Right forelimb (tissue), 1 donor: ENCODE measurements at places on chromosomes 7 and 10.
A peak's percentile ranks its signal among the peaks of the same experiment; 100 is the strongest.

- no peak for DNase-seq
Measured at GRCh38 chr7:48011951-48012350, 17.0 kb downstream of the SUN3 start.

- no peak for DNase-seq
Measured at GRCh38 chr10:133388236-133388972, 5.6 kb upstream of the MTG1 start.

GRCh38 chr7:136326045-136326609, 349.0 kb upstream of the MTPN start:
- no peak for DNase-seq

GRCh38 chr7:133931053-133931452, 196.1 kb upstream of the LRGUK start:
- DNase-seq = no peak

GRCh38 chr10:133411523-133412380, 12.7 kb downstream of the SPRN start:
- no peak for DNase-seq

DNA sequence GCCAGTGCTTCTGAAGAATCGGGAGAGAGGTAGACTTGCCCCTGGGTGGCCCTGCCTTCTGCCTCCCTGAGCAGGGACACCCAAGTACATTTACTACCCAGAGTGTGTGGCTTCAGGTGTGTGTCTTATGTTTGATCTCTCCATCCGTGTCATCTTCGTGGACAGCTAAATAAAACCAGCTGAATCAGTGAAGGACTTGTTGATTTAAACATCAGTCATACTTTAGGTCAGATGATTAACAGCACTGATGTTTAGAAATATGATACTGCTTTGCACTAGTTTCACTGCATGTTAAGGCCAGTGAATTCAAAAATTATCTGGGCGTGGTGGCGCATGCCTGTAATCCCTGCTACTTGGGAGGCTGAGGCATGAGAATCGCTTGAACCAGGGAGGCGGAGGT, 4.0 kb downstream of the MTG1 start:
- no peak for DNase-seq

- no peak for DNase-seq
Measured at GRCh38 chr7:146713934-146714333, 597.3 kb downstream of the CNTNAP2 start.

DNA sequence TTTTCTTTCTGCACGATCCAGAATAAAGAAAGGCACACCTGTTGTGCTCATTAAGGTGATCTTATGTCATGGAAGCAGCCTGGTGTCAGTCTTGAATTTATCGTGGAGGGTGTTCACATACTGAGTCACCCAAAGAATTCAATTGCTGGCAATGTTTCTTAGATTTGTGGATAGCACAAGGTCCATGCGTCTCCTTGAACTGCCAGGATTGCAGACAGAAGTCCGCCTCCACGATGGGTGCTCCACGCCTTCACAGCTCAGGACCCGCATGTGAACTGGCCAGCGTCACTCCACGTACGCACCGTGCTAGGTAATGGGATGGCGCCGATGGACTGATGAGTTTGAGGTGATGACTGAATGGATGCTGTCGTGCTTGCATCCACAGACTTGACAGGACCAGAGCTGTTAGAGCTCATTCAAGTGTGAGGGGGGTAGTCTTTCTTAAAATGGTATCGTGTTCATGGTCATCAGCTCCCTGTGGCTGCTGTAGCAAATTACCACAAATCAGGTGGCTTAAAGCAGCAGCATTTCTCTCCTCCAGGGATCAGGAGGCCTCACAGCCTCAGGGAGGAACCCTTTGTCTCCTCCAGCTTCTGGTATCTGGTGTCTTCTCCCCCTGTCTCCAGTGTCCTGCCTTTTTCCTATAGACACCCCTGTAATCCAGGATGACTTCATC, 65.4 kb upstream of the DNAJB6 start:
- no peak for DNase-seq

DNA sequence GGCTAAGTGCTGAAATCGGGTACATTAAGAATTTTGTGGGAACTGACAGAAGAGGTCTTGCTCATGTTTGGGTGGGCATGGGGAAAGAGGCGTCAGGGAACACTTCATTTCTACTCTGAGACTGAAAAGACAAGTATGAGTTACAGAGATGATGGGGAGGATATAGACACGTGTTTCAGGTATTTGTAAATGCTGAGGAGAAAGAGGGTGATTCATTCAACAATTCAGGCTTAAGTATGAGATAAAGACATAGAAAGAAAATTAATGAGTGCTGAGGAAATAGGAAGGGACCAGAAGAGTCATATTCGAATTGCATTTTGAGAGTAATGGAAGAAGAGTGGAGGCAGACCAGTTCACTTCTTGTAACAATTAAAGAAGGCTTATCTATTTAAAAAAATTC, 143.6 kb downstream of the HBP1 start:
- DNase-seq = no peak

GRCh38 chr7:33581236-33581635, 324.1 kb upstream of the BMPER start:
- DNase-seq = no peak

DNA sequence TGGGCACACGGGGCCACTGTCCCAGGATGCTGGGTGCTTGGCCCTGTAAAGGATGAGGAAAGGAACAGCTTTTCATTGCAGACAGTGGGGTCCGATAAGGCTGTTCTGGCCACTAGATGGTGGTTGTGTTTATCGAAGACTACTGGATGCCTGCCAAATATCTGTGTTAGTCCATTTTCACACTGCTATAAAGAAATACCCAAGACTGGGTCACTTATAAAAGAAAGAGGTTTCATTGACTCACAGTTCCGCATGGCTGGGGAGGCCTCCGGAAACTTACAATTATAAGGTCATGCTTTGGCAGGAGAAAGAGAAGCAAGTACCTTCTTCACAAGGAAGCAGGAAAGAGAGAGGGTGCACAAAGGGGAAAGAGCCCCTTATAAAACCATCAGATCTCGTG, 32.2 kb upstream of the GARS1 start:
- DNase-seq = no peak

GRCh38 chr7:50867034-50867356, 84.3 kb upstream of the GRB10 start:
- DNase-seq = no peak

DNA sequence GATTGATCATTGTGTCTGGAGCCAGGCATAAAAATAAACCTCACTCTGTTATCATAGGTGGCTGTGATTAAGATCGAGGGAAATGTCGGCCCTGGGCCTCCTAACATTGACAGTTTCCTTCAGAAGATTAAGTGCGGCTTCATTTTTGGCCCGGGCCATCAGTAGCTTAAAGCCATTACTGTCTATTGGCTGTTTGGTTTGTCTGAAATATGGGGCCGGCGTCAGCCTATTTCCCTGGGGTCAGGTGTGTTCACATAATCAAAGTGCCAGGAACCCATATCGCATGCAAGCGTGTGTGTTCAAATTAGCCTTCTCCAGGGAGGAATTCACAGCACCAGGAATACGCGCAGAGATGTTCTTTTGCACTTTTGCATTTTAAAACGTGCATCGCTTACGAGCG, 114.7 kb downstream of the CUX1 start:
- no peak for DNase-seq

DNA sequence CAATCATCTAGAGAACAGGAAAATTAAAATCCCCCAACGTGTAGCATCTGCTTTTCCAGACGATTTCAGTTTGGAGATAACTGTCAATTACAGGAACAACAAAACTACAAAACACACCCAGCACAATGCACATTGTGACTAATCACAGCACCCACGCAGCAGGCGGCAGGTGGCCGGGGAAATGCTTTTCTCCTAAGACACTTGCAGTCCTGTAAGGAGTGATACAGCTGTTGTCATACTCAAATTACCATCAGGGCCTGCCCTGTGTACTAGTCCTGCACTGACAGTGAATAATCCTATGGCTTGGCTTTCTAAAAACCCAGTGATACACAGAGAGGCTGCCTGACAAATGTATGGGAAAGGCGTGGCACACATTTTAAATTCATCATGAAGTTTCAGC, 37.8 kb downstream of the COBL start:
- no peak for DNase-seq

DNA sequence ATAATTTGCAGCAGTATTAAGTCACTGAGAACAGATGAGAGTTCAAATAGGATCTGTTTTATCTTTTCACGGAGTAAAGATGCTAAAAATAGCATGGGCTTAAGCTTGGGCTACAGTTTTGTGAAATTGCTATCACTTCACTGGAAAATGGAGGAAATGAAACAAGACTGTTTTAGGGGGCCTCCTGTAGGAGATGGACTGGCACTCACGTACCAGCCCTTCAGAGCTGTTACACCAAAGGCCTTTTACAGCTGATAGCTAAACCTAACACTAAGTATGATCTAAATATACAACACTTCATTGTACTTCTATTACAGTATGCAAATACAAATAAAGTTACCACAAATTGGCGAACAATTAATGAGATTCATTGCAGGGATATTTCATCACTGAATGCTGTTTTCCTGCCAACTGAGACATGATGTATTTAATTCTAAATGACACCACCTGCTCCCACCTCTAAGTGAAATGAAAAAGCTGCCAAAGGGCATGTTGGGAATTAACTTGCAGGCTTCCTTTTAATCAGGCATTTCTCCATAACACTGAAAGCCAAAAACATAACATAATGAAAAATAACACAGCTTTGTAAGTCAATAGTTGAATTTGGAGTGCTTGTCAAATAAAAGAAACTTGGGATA, 304.5 kb upstream of the LRRN3 start:
- DNase-seq = no peak

DNA sequence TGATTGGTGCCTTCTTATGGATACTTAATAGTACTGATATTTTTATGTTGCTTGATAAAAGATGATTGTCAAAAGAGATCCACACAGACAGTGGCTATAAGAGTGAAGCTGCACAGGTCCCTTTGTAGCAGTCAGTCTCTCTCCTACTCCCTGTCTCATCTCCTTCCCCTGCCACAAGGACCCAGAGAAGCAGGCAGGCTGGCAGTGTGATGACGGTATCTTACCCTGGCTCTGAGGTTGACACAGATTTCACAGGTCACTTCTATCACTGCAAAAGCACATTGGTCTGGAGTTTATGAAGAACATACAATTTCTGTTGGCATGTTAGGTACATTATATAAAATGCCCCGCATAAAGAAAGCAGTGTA, 64.4 kb upstream of the AHR start:
- DNase-seq = no peak

- DNase-seq = no peak
Measured at GRCh38 chr7:134059921-134060320, 67.2 kb upstream of the LRGUK start.

DNA sequence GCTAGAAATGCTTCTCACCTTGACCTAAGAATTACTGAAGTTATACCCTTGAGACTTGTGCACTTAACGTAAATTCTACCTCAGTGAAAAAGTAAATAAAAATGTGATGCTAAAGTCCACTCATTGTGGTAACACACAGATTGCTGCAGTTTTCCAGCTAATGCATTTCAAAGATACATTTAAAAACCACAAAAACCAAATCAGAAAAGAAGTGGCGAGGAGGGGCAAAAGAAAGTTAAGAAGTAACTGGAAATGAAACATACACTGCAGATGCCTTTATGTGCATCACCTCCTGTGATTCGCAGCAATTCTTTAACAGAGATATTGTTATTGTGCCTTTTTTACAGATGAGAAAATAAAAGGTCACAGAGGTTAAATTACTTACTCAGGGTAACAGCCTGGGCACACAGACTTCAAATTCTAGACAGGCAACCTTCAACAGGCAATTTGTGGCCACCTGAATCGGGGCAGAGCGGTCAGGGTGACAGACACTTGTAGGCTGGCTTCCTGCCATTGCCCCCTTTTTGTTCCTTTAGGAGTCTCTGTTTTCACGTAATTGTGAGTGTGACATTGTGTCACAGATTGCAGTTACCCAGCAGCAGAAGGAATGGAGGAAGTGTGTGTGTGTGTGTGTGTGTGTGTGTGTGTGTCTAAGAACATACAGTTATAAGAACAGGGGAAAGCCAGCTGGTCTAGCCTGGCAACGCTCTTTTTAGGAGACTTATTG, 1.9 kb downstream of the WIPF3 start:
- DNase-seq = no peak

DNA sequence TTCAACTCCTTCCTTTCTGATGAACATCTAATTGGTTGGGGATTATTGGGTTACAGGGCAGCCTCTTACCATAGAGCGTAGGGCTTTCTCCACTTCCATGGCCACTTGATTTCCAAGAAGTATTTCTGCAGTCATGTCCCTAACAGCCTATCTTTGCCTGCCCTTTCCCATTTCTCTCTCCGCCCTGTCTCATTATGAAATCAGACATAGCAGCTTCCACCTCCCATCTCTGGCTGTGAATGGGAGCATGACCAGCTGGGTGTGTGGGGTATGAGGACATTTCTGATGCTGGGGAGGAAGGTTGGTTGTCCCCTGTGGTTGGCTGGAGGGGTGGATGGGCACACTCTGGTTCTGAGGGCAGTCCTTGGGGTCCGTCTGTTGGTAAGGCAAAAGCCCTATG, 41.2 kb downstream of the ADCYAP1R1 start:
- DNase-seq = peak; percentile 18

- no peak for DNase-seq
Measured at GRCh38 chr7:33287738-33288137, 158.4 kb downstream of the BBS9 start.

DNA sequence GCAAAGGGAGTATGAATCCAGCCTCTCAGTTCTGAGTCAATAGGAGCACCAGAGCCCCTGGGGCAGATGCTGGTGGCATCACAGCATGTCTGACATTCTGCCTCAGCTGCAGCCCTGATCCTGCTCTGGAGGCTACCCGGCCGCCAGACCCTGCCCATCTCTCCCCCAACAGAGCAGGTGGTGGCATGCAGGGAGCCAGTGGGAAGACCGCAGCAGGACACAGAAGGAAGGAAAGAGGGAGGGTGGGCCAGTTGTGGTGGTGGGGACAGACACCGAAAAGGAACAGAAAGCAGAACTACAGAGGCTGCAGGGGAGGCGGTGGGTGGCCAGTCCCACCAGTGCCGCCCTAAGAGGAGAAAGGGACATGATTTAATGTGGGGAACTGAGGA, 35.3 kb downstream of the BLNK start:
- no peak for DNase-seq

DNA sequence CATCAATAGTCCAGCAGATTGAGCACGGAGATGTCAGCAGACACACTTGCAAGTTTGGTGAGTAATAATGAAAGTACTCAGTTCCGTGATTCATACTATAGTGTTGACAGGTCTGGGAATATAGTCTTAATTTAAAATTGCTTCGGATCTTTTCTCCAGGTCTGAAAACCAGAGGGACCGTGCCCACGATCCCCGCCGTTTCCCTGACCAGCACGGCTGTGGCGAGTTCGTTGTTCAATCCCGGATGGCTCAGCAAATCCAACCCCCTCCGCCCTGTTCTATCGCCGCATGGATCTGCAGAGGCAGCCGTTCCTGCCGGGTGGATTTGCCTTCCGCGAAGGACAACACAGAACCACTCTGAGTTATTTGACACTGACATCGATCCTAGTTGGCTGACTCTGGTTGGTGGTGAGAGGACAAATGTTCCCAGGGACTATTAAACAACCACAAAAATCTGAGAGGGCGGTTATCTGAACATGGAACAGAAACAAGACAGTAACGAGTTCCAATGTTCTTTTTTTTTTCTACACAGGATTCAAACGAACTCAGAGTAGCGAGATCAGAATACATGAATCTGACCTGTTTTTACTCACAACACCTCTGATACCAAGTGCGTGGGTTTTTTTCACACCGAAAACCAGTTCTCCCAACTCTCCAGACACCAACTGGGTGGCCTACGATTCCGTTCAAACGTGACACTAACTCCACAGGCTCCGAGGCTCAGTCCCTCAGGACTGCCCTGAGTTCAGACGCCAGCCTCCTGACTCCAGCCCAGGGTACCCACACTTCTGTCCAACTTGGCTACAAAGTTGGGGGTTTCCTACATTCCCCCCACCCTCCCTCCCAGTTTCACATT, 52.7 kb downstream of the RBM17 start:
- DNase-seq = no peak
